ENCODE measurements at places on chromosomes 5 and 9.

DNA sequence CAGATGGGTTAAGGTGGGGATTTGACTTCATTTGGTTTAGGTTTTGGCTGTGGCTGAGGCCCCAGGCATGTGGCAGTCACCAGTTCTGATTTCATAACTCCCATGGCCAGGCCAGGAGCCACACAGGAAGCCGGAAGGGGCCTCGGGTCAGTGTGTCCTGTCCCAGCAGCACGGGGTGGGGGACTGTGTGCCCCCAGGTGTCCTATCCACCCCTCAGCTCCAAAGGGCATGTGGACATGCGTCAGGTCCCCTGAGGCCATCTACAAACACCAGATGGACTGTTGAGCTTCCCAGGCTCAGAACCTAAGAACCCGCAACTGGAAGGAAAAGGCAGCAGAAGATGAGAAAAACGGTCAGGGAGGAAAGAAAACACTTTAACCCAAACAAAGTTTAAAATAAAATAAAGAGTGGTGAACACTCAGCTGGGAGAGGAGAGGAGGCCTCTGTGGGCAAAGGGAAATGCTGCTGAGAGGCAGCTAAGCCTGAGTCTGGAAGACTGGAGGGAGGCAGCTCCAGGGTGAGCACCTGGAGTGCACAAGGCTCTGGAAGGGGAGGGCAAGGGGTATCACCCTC is 260.8 kb downstream of the AUH start:
- no peak for DNase-seq

- no peak for DNase-seq
These were observed 376.1 kb downstream of the BRINP1 start for GRCh38 chr9:118992813-118993794.

DNA sequence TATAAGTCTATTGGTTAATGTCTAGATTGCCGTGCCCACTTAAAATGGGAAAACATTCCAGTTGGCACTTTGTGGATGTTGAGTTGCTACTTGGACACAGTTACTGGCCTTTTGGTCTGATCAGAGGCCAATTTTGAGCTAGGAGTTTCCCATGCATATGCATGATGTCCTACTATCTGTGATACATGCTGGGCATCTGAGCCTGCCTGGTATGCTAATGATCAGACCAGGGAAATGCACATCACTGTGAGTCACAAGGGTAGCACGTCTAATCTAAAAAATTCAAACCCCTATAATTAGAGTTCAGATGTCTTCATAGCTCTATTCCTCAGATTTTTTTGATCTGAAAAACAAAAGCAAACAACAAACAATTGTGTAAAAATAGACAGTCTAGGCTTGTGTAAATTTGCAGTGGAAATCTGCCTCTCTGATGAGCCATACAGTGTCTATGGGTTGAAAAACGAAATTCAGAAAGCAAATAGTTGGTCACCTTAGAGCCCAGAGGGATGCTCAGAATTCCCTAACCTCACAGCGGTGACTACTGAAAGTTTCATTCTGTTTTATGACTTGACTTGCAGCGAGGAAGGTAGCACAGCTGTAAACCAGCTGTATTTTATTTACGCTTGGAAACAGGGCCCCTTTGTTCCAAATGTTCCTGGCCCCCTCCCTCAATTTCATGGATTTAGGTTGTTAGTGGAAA is 37.3 kb downstream of the PALM2AKAP2 start:
- DNase-seq: peak; percentile 13

DNA sequence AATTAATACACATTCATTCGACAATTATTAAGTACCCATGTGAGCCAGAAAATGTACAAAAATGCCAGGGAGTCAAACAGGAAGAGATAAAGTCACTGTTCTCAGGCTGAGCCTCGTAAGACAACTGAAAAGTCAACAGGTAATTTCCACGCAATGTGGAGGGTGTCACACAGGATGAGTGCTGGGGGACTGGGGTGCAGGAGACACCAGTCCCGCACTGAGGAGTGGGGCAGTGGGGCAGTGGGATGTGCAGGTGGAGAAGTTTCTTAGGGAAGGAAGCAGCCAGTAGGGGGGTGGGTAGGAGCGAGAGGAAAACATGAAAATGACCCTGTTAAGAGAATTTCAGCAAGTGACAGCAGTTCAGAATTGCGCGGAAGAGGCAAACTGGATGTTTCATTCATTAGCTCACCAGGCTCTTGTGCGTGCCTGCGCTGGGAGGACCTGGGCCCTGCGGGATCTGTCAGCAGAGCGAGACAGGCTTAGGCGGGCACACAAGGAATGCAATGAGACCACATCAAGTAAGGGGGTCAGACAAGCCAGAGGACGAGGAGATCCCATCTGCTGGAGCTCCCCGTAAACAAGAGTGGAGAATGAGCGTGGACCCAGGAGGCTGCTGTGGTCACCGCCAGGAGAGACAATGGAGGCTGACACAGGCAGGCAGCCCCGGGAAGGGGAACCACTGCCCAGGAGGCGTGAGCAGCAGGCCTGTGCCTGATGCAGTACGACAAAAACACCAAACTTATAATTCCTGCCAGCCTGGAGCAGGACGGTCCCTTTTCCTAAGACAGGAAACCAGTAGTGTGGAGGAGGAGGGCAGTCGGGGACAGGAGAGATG is 21.0 kb downstream of the CAMSAP1 start:
- DNase-seq: no peak

- DNase-seq: no peak
These were observed 110.0 kb upstream of the DHFR start for GRCh38 chr5:80764786-80765185.

GRCh38 chr5:35826554-35826953 is 30.1 kb upstream of the IL7R start:
- no peak for DNase-seq

DNA sequence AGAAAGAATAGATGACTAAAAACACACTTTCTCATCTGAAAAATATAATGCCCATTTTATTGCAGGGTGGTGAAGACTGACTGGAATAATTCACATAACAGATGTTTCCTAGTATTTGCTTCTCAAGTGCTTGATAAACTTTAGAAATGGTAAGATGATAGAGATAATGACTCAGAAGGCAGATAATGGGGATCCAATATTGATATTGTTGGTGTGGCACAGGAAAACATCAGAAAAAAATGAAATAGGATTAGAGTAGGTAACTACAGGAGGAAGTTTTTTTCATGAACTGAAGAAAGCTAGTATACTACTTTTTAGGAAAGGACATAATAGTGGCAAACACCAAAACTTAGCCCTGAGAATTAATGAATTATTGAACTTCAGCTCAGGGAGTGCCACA is 20.2 kb upstream of the F2RL2 start:
- no peak for DNase-seq

GRCh38 chr5:146398826-146399225 is 48.3 kb upstream of the TCERG1 start:
- no peak for DNase-seq

GRCh38 chr9:21153336-21154017 is 11.8 kb upstream of the IFNW1 start:
- DNase-seq: no peak

GRCh38 chr9:136645903-136646754 is 16.6 kb upstream of the EGFL7 start:
- no peak for DNase-seq

GRCh38 chr9:36008774-36009300 is 27.9 kb upstream of the RECK start:
- DNase-seq: no peak

All from GM04504 (cell line).